Uterus (tissue), 4 donors: ENCODE measurements at places on chromosomes 2 and 18.

DNA sequence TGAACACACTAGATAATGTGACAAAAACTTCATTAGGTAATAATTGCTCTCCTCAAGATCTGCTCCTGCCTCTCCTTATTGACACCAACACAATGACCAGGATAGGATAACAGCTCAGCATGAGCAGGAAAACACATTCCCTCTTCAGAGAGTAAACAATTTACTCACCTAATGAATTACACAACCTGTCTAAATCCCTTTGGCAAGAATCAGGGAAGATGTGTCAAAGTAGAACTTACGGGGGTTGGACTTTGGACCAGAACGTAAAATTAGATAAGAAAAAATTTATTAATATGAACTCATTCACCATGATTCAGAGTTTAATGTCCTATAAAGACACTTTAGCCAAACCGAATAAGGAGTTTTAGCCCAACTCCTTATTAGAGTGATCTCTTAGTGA is 512.2 kb downstream of the SATB2 start:
- H3K36me3 ChIP-seq = no peaks in the 10 kb centered on the region
- H3K27me3 ChIP-seq = no peaks in the 10 kb centered on the region
- H3K4me3 ChIP-seq = no peak overlapping the region
- no peak for DNase-seq

- no peak overlapping the region for H3K27ac ChIP-seq
- no peak for DNase-seq
Observed at GRCh38 chr2:145961846-145962245, 1441.9 kb upstream of the ZEB2 start.

- peak overlapping the region; percentile 91 for H3K27ac ChIP-seq
- H3K4me1 ChIP-seq = no peaks in the 10 kb centered on the region
- peak; percentile 52 for DNase-seq
- peak overlapping the region; percentile 40 for H3K4me3 ChIP-seq
Observed at GRCh38 chr2:100321179-100321865, 979 bp downstream of the LONRF2 start.

DNA sequence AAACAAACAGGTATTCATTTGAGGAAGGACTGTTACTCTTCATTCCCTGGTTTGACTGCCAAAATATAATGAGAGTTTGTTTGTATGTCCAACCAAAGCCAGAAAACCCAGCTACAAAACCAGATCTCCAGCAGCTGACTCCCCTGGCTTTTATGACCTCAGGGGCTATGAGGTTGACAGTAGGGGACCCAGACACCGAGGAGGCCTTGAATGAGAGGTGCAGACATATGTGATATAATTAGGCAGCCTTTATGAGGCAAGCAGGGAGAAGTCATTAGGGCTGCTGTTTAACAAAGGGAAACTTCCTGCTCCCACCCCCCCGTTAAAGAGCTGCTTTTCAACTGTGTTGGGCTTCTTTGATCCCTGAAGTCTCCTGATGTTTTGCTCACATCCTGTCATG is 236.7 kb downstream of the SLC4A3 start:
- H3K4me1 ChIP-seq = no peaks in the 10 kb centered on the region
- no peak overlapping the region for H3K4me3 ChIP-seq
- no peaks in the 10 kb centered on the region for H3K36me3 ChIP-seq
- no peak for DNase-seq
- no peak overlapping the region for H3K27ac ChIP-seq

- H3K4me1 ChIP-seq = no peaks in the 10 kb centered on the region
- no peaks in the 10 kb centered on the region for H3K27me3 ChIP-seq
- H3K36me3 ChIP-seq = no peaks in the 10 kb centered on the region
- no peak for DNase-seq
- no peak overlapping the region for H3K4me3 ChIP-seq
Observed at GRCh38 chr2:135862718-135863117, 13.5 kb downstream of the MCM6 start.

DNA sequence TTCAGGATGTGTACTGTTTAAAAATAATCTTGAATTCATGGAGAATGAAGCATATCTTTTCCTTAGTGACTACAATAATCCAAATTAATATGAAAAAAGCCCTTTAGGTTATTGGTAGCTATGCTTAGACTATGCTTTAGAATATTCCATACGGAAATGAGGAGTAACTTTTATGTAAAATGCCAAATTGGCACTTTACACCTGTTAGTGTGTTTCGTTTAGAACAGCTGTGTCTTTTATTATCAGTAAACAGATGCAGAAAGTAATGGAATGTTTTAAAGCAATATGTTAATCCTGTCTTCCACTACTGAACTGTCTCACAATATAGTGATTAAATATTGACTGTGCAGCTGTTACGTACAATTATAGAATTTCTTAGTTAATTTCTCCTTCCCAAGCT is 129.6 kb downstream of the PMS1 start:
- H3K4me3 ChIP-seq = no peak overlapping the region
- no peaks in the 10 kb centered on the region for H3K4me1 ChIP-seq
- no peaks in the 10 kb centered on the region for H3K27me3 ChIP-seq
- DNase-seq = no peak
- H3K27ac ChIP-seq = no peak overlapping the region

DNA sequence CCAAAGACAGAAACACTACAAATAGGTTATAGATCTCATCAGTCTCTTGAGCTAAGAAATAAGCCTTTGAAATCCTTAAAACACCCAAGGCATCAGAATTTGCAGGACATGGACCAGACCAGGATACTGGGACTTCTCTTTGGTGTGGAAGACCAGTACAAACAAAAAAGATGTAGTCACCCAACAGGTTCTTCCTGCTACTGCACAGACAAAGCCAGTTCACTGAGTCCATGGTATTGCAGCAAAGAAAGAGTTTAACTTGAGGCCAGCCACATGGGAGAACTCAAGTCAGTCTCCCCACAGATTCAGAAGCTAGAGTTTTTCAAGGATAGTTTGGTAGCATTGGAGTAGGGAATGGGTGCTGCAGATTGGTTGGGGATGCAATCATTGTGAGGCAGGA is 169.6 kb upstream of the NDUFV2 start:
- no peaks in the 10 kb centered on the region for H3K36me3 ChIP-seq
- H3K4me1 ChIP-seq = no peaks in the 10 kb centered on the region
- no peaks in the 10 kb centered on the region for H3K27me3 ChIP-seq
- no peak overlapping the region for H3K27ac ChIP-seq
- no peak overlapping the region for H3K4me3 ChIP-seq
- no peak for DNase-seq

DNA sequence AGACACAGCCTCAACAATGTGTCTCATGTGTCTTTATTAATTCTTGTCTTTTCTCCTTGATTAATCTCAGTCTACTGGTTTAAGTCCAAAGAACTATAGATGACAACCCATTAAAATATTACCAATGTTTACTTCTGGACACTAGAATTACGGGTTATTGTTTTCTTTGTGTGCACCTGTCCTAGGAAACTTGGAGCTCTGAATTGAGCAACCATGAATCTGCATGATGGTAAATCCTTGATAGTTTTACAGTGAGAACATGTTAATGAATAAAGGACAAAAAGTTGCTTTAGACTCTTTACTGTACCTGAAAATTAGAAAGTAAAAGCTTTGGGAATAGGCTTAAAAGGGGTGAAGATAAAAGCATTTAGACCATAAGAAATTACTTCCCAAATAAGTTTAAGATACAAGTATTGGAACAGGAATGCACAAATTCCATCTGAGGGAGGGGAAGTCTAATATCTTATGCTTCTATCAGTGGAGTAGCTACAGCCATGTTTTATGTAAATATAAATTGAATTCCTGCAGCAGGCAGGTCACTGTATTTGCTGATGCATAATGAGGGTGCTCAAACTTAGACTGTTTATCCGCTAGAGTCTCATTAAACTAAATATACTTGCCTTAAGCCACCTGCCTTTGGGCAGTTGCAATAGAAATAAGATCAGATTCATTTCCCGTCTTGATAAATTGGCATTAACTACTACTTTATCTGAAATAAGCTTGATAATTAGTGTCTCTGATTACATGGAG is 603.7 kb upstream of the GCFC2 start:
- DNase-seq = no peak
- no peaks in the 10 kb centered on the region for H3K27me3 ChIP-seq
- no peaks in the 10 kb centered on the region for H3K36me3 ChIP-seq
- no peak overlapping the region for H3K27ac ChIP-seq
- H3K4me3 ChIP-seq = no peak overlapping the region

- H3K36me3 ChIP-seq = no peaks in the 10 kb centered on the region
- no peaks in the 10 kb centered on the region for H3K27me3 ChIP-seq
- DNase-seq = no peak
- no peak overlapping the region for H3K4me3 ChIP-seq
- H3K4me1 ChIP-seq = no peaks in the 10 kb centered on the region
Observed at GRCh38 chr2:219079417-219079816, 18.7 kb upstream of the IHH start.
